ENCODE measurements at places on chromosomes 7 and 10. TPM values are rescaled to one million over a fixed set of nuclear protein-coding genes. Genes with fewer than 3 reads are reported as not detected.

- DNase-seq, result no peak
These were observed 28.5 kb upstream of the HDAC9 start for GRCh38 chr7:18467011-18467410.

- no peak for DNase-seq
These were observed 4.2 kb downstream of the SUN1 start for GRCh38 chr7:836429-836828.

GRCh38 chr7:25720427-25720826, 431.6 kb upstream of the NFE2L3 start:
- DNase-seq, result no peak

DNA sequence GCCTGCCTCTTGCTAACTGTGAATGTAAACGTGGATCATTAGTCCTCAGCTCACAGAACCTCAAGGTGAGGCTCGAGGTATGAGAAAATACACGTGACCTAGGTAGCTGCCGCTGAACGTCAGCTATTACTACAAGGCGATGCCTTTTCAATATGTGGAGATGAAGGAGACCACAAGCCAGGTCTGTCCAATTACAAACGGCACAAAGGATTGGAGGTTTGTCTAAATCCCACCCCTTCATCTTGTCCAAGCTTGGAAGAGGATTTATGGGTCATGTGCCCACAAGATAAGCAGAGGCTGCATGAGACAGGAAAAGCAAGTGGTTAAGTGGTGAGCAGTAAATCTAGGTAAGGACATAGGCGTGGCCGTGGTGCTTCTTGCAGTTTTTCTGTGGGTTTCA, 3.4 kb downstream of the H2BK1 start:
- no peak for DNase-seq

GRCh38 chr10:53569455-53569854, 796.9 kb upstream of the MBL2 start:
- no peak for DNase-seq

DNA sequence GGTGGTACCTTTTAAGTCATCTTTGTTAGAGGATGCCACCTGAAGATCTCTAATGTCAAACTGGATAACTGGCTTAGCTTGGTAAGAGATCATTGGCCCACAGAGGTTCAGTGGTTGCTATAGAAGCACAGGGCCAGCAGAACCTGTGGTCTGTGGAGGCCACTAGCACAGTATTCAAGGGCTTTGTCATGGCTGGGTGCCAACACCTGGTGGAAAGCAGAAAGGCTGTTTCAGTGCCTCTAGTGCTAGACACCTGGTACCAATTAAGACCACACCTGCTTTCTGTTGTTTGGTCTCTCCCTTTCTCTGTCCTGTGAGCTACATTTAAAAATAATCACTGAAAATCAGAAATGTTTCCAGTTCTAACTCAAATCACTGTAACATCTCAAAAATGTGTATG, 10.0 kb upstream of the PCGF5 start:
- DNase-seq, result no peak

GRCh38 chr10:87973635-87974034, 110.2 kb downstream of the PTEN start:
- no peak for DNase-seq

DNA sequence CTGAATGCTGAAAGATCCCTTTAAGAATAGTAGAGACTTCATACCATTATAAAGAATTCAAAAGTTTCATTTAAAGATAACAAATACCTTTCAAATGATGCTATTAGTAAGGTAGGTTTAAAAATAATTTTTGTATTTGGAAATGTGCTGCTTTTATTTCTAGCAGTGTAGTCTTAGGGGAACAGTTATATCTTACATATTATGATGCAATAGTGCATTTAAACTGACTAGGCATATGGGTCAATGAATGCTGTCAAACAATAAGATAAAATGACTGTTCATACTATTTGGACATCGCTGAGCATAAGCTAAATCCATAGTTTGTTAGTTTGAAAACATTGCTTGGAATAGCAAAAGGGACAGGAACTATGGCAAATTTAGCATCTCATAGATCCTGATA, 354.8 kb upstream of the SEMA3A start:
- no peak for DNase-seq

DNA sequence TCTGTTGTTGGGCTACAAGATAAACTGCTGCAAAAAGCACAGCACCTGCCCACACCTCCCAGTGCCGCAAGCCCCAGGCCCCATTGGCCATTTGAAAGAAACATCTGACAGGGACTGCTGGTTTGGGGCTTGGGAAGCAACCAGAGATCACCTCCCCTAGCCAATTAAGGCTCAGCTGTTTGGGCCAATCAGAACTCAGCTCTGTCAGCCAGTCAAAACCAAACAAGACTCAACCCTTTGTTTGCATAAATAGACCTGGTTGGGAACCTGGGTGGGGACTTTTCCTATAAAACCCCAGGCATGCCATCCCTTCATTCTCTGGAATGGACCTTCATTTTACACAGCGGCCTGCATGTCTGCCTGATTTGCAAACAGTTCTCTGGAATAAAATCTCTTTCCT, 17.2 kb upstream of the NME8 start:
- DNase-seq, result no peak

DNA sequence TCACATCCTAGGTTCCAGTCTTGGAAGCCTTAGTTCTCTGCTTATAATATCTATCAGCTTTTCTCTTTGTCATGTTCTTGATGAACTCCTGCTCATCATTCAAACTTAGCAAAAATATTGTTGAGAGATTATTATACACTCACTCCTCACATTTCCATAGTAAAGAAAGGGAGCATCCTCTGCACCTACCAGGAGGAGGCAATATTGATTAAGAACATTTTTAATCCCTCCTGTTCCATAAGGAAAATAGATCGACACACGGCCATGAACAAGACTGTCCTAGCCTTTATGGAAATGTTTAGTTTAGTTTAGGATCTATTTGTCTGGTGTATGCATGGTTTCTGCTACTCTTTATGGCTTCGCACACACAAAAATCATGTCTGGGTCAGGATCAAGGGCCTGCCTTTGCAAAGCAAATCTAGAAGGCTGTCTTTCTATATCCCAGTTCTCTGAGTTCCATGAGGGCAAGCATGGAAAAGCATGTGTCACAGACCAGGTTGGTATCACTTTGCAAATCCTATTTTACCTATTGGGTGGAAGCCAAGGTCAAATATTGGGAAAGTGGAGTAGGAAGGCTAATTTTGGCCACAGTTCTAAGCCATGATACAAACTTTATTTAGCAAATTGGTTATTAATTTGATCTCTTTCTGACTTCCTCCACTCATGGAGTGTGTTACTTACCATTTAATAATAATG, 164.4 kb downstream of the MDFIC start:
- DNase-seq, result no peak

The SHOC2 gene
- 31.0 TPM for polyA plus RNA-seq

The PNLIPRP3 gene
- polyA plus RNA-seq, result 0.23 TPM

The GIMAP7 gene
- polyA plus RNA-seq, result 69.0 TPM
